ENCODE measurements at places on chromosomes 13 and 19.

GRCh38 chr13:41897126-41897525 lies 63.8 kb downstream of the VWA8 start:
- DNase-seq, result no peak

GRCh38 chr13:75635828-75636435 lies at the start of gene LMO7:
Gene LMO7 (plus strand): TSS chr13:75636330. CDS start chr13:75636658, 328 bp downstream.
- peak; percentile 32 for DNase-seq

- DNase-seq, result no peak
Observed at GRCh38 chr13:111514610-111515306, 194.3 kb downstream of the TEX29 start.

GRCh38 chr13:107376341-107377125 lies 808.6 kb upstream of the ARGLU1 start:
- peak; percentile 92 for DNase-seq

- DNase-seq, result no peak
Observed at GRCh38 chr13:75160984-75161383, 321.0 kb downstream of the TBC1D4 start.

GRCh38 chr19:38989066-38989605 lies 13.6 kb upstream of the FBXO17 start:
- no peak for DNase-seq

- no peak for DNase-seq
Observed at GRCh38 chr13:48950501-48950875, 25.2 kb upstream of the FNDC3A start.

GRCh38 chr19:40519352-40520322 lies 52.8 kb downstream of the SPTBN4 start:
- DNase-seq, result no peak

GRCh38 chr13:102598061-102598460 lies 1.3 kb downstream of the TPP2 start:
- DNase-seq, result no peak

DNA sequence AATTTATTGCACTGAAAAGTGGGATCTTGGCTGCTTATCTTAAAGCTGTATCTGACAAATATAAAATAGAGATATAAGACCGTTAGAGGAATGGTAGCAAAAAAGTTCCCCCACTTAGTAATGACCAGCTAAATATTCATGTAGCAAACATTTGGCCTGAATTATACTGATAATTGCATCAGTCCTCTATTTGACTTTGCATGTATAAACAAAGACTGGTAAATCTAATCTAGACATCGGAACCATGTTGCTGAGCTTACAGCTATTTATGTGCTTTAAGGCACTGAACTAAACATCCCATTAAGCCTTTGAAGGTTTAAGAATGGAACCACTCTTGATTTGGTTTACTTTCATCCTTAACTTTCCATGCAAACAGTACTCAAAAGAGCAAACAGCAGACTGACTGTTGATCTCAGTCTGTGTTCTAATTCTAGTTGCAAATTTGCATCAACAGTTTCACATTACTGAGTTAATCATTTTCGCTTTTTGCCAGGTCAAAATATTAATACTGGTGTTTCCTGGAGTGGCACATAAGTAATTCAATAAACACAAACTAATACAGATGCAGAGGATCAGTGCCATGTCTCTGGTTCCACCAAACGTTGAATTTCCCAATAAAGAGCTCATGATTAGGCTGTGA lies 203.5 kb upstream of the HTR2A start:
- no peak for DNase-seq

DNA sequence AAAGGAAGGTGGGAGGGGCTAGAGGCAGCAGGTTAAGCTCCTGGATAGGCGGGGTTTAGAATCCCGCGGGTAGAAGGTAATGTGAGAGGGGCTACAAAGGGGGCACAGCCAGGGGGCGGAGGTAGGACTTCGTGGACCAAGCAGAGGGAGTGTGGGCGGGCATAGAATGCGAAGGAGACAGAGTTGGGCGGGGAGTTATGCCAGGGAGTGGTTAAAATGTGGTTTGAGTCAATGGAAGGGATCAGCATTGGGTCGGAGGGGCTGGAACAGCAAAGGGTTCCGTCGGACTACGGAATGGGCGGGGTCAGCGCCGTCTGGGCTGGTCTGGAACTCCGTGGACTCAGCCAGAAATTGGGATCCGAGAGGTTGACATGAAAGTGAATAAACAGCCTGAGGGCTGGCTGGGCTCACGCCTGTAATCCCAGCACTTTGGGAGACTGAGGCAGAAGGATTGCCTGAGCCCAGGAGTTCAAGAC lies 3.0 kb downstream of the LTBP4 start:
- DNase-seq, result no peak

- DNase-seq, result no peak
Observed at GRCh38 chr13:48783181-48783630, 129.5 kb downstream of the CYSLTR2 start.

DNA sequence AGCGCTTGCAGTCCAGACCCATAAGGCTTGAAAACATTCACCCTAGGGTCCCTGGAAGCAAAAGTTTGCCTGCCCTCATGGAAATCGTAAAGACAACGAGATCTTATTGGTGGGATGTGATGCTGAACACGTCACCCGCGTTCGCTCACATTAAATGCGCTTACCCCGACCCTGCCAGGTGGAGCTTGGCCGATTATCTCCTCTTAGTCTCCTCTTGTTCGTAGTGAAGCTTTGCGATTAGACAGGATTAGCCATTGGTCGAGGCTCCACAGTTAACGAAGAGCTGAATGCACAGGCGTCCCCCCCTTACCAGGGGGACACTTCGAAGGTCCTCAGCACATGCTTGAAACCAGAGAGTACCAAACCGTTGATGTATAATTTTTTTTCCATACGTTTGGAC lies 16.0 kb upstream of the KDM4B start:
- no peak for DNase-seq

DNA sequence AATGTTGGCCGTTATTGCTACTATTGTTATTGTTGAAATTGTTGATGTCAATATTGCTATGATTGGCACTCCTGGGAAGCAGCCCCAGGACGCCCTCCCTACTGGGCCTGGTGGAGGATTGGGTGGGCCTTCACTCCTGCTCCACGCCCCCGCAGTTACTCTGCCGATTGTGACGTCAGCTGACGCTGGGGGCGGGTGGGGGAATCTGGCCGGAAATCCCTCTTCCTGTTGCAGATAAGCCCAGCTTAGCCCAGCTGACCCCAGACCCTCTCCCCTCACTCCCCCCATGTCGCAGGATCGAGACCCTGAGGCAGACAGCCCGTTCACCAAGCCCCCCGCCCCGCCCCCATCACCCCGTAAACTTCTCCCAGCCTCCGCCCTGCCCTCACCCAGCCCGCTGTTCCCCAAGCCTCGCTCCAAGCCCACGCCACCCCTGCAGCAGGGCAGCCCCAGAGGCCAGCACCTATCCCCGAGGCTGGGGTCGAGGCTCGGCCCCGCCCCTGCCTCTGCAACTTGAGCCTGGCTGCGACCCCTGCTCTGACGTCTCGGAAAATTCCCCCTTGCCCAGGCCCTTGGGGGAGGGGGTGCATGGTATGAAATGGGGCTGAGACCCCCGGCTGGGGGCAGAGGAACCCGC lies at the start of gene ETV2:
TSS of gene ETV2 (plus strand) at position 231 of the 637 bp plus-strand sequence. CDS start 716 bp downstream, outside the sequence.
- no peak for DNase-seq

DNA sequence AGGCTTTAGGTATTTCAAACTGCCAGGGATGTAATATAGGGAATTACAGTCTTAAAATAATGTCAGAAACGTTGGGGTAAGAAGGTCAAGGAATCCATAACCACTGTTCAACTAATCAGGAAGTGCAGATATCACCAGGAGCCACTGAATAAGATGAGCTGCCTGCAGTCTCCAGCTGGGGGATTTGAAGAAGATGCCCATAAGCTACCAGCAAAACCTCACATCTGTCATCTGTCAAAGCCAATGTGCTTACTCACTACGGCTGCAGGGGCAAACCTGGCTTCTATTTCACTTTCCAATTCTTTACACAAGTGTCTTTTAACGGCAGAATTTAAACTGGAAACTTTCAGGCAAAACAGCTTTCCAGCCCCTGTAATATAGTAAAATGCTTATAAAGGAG lies 1410.1 kb upstream of the ATXN8OS start:
- DNase-seq, result no peak

GRCh38 chr13:51412431-51412830 lies 40.4 kb downstream of the INTS6 start:
- no peak for DNase-seq

- no peak for DNase-seq
Observed at GRCh38 chr19:40586611-40587010, 9.9 kb downstream of the SHKBP1 start.

GRCh38 chr13:74641586-74641985 lies 507.4 kb upstream of the KLF12 start:
- no peak for DNase-seq

- DNase-seq, result no peak
Observed at GRCh38 chr13:110062777-110063442, 244.0 kb downstream of the COL4A1 start.

- no peak for DNase-seq
Observed at GRCh38 chr13:47846886-47847285, 154.2 kb downstream of the SUCLA2 start.

DNA sequence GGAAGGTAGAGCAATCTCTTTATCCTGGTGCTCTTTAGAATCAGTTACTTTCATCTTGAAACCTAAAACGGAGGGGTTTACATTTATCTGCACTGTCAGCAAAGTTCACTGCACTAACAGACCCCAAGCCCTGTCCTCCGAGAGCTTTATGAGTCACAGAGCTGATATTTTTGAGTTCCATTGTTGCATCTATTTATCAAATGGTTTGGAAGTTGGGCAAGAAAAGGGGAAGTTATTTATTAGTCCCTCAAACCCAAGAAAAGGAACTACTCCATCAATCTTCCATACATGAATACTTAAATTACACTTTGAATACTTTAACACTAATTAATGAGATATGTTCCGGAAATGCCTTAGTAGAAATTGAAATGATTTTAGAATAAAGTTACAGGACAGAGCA lies 55.5 kb downstream of the EDNRB start:
- DNase-seq, result no peak

GRCh38 chr13:61204025-61204424 lies 211.6 kb downstream of the PCDH20 start:
- no peak for DNase-seq

DNA sequence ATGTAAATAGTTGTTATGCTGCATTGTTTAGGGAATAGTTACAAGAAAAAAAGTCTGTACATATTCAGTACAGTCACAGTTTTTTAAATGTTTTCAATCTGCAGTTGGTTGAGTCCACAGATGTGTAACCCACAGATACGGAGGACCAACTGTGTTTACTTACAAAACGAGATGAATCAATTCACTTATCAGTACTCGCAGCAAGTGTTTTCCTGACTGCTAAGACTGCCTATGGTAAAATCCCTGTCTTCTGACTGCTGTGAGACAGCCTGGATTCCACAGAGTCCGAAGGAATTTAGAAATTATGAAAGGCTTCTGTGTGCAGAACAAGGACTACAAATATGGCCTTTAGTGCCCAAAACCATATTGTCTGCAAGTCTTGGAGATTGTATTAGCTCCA lies 45.7 kb upstream of the C1QTNF9 start:
- no peak for DNase-seq

DNA sequence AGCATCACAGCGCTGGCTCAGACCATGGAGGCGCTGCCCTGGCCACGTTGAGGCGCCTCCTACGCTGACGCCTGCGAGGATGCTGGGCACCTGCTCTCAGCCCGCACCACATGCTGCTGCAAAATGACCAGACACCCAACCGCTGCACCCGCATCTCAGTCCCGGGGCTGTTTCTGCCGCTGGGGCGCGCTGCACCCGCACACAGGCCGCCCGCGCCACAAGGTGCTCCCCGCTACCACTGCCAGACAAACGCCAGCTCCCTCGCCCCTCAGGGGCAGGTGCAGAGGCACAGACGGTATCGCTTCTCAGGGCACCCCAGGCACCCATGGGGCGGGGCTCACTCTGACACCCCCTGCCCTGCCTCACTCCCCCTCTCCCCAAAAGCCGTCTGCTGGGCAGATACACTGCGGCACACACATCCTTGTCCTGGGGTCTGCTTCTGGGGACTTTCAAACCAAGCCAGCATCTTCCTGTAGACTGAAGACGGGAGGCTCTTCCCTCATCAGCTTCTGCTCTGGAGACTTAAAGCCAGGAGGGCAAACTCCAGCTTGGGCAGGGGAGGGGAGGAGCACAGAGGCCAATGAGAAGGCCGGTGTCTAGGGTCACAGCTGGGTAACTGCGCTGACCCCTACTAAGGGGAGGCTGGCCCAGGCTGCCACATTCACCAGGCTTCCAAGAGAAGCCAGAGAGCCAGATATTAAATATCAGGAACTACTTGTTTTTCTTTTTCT lies 16.3 kb downstream of the CHERP start:
- no peak for DNase-seq

DNA sequence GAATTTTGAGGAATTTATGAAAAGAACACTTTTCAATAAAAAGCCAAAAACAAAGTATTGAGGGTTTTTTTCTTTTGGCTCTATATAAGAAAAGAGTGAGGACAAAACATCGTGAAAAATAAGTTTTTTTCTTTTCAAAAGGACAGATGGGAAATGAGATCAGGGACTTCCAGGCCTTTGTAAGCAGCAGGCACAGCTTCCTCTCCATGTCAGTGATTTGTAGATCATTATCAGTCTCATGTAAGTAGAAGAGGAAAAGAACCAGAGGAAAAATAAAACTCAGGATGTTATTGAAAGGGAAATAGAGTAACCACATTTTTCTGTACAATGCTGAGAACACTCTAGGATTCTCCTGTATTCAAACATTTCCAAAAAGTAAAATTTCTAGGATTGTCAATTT lies 29.9 kb downstream of the DOCK9 start:
- DNase-seq, result no peak

DNA sequence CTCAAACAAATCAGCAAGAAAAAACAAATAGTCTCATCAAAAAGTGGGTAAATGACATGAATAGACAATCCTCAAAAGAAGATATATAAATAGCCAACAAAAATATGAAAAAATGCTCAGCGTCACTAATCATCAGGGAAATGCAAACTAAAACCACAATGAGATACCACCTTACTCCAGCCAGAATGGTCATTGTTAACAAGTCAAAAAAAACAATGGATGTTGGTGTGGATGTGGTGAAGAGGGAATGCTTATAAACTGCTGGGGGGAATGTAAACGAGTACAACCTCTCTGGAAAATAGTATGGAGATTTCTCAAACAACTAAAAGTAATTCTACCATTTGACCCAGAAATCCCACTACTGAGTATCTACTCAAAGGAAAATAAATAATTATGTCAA lies 239.2 kb upstream of the RFC3 start:
- DNase-seq, result peak; percentile 87

- DNase-seq, result no peak
Observed at GRCh38 chr19:55687281-55688201, 12.5 kb downstream of the EPN1 start.

DNA sequence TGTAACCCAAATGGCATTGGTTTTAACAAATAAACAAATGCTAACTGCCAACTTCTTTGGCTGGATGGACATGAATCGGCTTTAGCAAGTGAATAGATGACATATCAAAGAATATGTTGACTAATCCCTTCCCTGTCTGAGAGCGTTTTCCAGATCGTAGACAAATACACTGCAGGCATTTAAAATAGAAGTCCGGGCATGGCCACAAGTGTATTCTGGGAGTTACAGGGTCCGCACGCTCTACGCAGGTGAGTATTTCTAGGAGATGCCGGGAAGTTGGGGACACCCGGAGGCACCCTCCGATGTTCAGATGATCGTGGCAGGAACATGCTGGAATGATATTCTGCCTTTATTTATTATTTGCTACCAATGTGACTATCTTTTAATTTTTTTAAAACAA lies 53.2 kb upstream of the ZNF536 start:
- no peak for DNase-seq
